Endodermal cell (in vitro differentiated cells): ENCODE measurements at places on chromosomes 5 and 9. TPM values are rescaled to one million over a fixed set of nuclear protein-coding genes. Genes with fewer than 3 reads are reported as not detected.

- no peak for DNase-seq
Measured at GRCh38 chr9:135251996-135252760, 164.7 kb downstream of the OLFM1 start.

SLC25A25 gene
- total RNA-seq, result 6.9 to 13.2 TPM (median 13.1 TPM) in 3 replicates

- DNase-seq, result no peak
Measured at GRCh38 chr9:3928590-3928989, 371.3 kb downstream of the GLIS3 start.

DNA sequence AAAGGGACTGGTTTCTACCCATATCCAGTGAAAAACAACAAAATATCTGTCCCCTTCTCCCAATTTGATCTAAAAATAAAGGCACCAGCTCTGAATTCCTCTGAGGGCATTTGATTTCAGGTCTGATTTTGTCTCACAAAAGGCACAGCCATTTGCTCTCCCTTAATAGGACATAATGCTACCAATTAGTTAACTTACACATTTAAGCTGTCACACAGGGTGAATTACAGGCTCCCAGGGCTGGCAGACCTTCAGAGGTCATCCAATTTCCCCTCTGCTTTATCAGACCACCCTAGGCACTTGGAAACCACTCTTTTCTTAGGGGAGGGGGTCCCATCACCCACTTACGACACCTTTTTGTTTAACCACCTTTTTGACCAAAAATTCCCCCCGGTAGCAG lies 319.9 kb downstream of the SPOCK1 start:
- no peak for DNase-seq

CD14 gene
- total RNA-seq, result 0.18 TPM in 1 of 3 replicates, not detected in the others

- no peak for DNase-seq
Measured at GRCh38 chr9:3525096-3525835, 535 bp downstream of the RFX3 start.

CD180 gene
- total RNA-seq, result not detected in 2 replicates
